Activated naive CD4-positive, alpha-beta T cell treated with anti-CD3 and anti-CD28 coated beads, Interleukin-2, amount 50 U/mL, for 72 hours (primary cell): ENCODE measurements at places on chromosomes 4 and X. TPM values are rescaled to one million over a fixed set of nuclear protein-coding genes. Genes with fewer than 3 reads are reported as not detected.

SYP gene
- total RNA-seq = 69.3 TPM

ADH7 gene
- total RNA-seq = not detected

F8A1 gene
- 17.6 TPM for total RNA-seq

LNX1 gene
- not detected for total RNA-seq

FAM193A gene
- 31.0 TPM for total RNA-seq

ATP2B3 gene
- total RNA-seq = not detected
